Chondrocyte (in vitro differentiated cells): ENCODE measurements at places on chromosomes 16 and 17.

- peaks cover 22% of the 10 kb centered on the region for H3K4me1 ChIP-seq
- peak overlapping the region; percentile 73 for H3K4me3 ChIP-seq
Observed at GRCh38 chr17:82592767-82593589, 55.3 kb downstream of the WDR45B start.

GRCh38 chr16:85862476-85863383 lies 36.2 kb upstream of the IRF8 start:
- no peaks in the 10 kb centered on the region for H3K4me1 ChIP-seq
- no peak overlapping the region for H3K4me3 ChIP-seq
- peaks cover 29% of the 10 kb centered on the region for H3K27me3 ChIP-seq

- H3K4me3 ChIP-seq: no peak overlapping the region
- H3K36me3 ChIP-seq: peaks cover 2% of the 10 kb centered on the region
- H3K27ac ChIP-seq: peak overlapping the region; percentile 80
- no peaks in the 10 kb centered on the region for H3K27me3 ChIP-seq
Observed at GRCh38 chr16:73025151-73025855, 22.6 kb downstream of the ZFHX3 start.

- H3K4me3 ChIP-seq: no peak overlapping the region
- no peak overlapping the region for H3K27ac ChIP-seq
- DNase-seq: no peak
- no peaks in the 10 kb centered on the region for H3K4me1 ChIP-seq
Observed at GRCh38 chr17:69096541-69096940, 35.8 kb upstream of the ABCA9 start.

GRCh38 chr16:56267888-56268287 lies 76.6 kb downstream of the GNAO1 start:
- H3K27me3 ChIP-seq: no peaks in the 10 kb centered on the region
- no peak overlapping the region for H3K4me3 ChIP-seq
- no peak overlapping the region for H3K27ac ChIP-seq
- DNase-seq: no peak

- H3K27ac ChIP-seq: no peak overlapping the region
- H3K36me3 ChIP-seq: no peaks in the 10 kb centered on the region
- H3K4me1 ChIP-seq: peaks cover 26% of the 10 kb centered on the region
Observed at GRCh38 chr17:31318298-31318801, 3.1 kb downstream of the EVI2A start.

GRCh38 chr16:19512297-19512696 lies 9.6 kb downstream of the GDE1 start:
- H3K27ac ChIP-seq: no peak overlapping the region
- no peaks in the 10 kb centered on the region for H3K27me3 ChIP-seq
- no peak for DNase-seq
- peaks cover 6% of the 10 kb centered on the region for H3K4me1 ChIP-seq

- DNase-seq: no peak
- H3K4me1 ChIP-seq: peaks cover 40% of the 10 kb centered on the region
- H3K27me3 ChIP-seq: no peaks in the 10 kb centered on the region
- peak overlapping the region; percentile 66 for H3K27ac ChIP-seq
- peaks cover 1% of the 10 kb centered on the region for H3K36me3 ChIP-seq
Observed at GRCh38 chr17:3724378-3725077, 825 bp downstream of the HASPIN start.

DNA sequence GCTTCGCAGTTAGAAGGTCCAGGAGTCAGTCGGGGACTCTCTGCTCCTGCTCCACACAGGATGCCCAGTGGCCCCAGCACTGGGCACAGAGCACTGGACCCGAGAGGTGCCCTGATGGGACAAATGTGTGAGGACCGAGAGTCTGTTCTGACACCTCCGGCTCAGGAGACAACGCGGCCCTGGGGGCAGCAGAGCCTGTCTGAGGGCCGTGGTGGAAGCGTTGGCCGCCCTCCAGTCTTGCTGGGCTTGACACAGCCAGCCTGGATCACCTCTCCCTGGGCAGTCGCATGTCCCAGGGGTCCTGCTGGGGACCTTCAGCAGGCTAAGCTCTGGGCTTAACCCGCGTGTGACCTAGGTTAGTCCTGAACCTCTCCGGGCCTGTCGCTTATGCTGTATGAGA lies 23.1 kb downstream of the LGALS9 start:
- H3K27ac ChIP-seq: no peak overlapping the region
- peaks cover 1% of the 10 kb centered on the region for H3K36me3 ChIP-seq
- peaks cover 7% of the 10 kb centered on the region for H3K27me3 ChIP-seq
- DNase-seq: no peak
- no peak overlapping the region for H3K4me3 ChIP-seq

DNA sequence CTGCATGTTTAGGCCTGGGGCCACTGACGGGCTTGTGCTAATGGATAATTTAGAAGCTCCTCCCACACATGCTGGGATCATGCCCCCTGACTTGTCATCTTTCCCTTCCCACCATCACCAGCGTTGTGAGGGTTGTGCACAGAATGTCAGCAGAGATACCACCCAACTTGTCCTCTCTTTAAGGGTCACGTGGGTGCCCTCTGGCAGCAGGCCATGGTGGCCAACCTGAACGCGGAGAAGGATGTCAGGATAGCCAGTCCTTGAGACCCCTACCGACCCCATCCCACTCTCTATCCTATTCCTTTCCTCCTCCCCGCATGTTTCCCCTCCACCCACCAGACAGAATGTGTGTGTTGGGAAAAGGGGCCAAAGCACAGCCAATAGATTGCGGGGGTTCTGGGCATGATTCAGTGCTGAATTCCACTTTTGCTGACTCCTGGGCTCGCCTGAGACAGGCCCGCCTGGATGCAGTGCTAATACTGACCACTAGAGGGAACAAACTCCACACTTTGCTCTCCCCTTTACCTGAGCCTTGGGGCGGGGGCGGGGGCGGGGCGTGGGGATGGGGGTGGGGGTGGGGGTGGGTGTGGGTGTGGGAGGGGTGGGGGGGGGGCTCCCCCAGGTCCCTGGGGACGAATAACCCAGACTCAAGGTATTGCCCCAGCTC lies at the start of gene GH2:
Gene GH2 (minus strand): TSS at position 10 of the 667 bp plus-strand sequence. CDS start 143 bp downstream, outside the sequence.
- peaks cover 21% of the 10 kb centered on the region for H3K27me3 ChIP-seq
- H3K4me3 ChIP-seq: no peak within 1 kb of the TSS
- no peak for DNase-seq
- no peaks in the 10 kb centered on the region for H3K36me3 ChIP-seq
